ENCODE measurements at places on chromosomes 12 and 14. TPM values are rescaled to one million over a fixed set of nuclear protein-coding genes. Genes with fewer than 3 reads are reported as not detected.
A peak's percentile ranks its signal among the peaks of the same experiment; 100 is the strongest.

SPTB gene
- 63.6 TPM for total RNA-seq

FOXG1 gene
- not detected for total RNA-seq

KERA gene
- not detected for total RNA-seq

SLC39A2 gene
- total RNA-seq, result not detected

MUCL1 gene
- not detected for total RNA-seq

CEBPE gene
- not detected for total RNA-seq

SNX6 gene
- 56.8 TPM for total RNA-seq

PCED1B gene
- 1.1 TPM for total RNA-seq

AKAP6 gene
- 111 TPM for total RNA-seq

SVOP gene
- total RNA-seq, result 0.10 TPM

POTEG gene
- not detected for total RNA-seq

PRB2 gene
- not detected for total RNA-seq

TMEM229B gene
- 6.5 TPM for total RNA-seq

DNA sequence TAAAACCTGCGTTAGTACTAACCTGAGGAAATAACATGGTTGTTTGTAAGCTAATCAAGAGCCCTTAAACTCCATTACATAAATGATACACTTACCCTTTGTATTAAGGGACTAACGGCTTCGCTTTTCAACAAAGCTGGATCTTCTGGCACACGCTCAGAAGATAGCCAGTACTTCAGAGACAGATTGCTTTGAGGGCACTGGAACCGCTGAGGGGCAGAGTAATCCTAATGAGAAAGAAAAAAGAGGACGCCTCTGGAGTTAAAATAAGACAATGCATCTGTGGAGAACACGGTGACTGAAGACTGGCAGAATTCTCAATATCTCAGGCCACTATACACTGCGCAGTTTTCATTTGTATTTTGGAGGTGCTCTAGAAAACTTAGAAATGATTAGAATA is 1.5 kb upstream of the KTN1 start:
- DNase-seq, result no peak

DNA sequence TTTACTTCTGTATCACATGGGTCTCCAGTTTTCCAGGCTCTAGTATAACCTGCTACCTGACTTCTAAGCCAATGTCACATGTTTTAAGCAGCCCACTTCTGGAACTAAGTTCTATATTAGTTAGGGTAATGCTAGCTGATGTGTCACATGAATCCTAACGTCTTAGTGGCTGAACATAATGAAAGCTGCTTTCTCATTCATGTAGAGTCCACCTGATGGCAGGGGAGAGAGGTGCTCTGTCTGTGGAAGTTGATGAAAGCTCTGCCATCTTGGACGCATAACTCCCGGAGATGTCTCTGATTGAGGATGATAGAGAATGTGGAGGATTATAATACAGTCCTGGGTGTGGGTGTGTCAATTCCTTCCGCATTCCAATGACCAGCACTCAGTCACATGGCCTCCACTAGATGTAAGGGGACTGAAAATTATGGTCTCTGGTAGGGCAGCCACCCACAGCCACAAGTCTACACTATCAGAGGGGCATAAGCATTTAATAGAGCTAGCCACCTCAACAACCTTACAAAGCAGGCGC is 234.4 kb upstream of the CRY1 start:
- DNase-seq, result no peak

GRCh38 chr14:96622926-96623325 is 120.7 kb downstream of the PAPOLA start:
- no peak for DNase-seq

GRCh38 chr14:105199093-105199492 is 18.0 kb upstream of the NUDT14 start:
- peak; percentile 76 for DNase-seq

GRCh38 chr14:40119765-40120164 is 687.5 kb upstream of the FBXO33 start:
- DNase-seq, result no peak

GRCh38 chr12:39619316-39619659 is 315 bp downstream of the ABCD2 start:
- DNase-seq, result no peak

GRCh38 chr14:50874757-50875156 is 2.9 kb downstream of the ABHD12B start:
- DNase-seq, result no peak

- DNase-seq, result no peak
Observed at GRCh38 chr12:130078852-130079251, 83.4 kb upstream of the FZD10 start.

DNA sequence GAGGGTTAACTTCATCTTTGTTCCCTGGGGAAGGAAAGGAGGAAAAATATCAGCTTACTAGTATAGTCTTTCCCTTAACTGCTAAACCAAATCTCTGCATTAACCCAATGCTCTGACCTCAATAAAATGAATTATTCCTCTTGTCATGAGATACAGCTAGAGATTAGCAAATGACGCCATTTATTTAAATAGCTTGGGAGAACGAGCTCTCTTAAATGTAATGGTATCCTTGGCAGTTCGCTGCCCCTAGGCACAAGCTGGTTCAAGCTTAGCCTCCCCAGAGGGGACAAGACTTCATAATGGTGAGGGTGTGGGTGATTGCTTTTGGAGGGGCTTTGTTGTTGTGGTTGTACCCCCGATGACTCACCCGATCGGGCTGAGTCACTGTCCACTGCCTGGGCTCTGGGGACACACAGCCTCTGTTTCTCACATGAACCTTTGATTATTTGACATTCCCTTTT is 19.6 kb downstream of the FNTB start:
- DNase-seq, result no peak

- peak; percentile 34 for DNase-seq
Observed at GRCh38 chr14:70698288-70698687, 56.6 kb downstream of the TTC9 start.

- no peak for DNase-seq
Observed at GRCh38 chr14:69701291-69701690, 65.7 kb upstream of the SRSF5 start.

GRCh38 chr12:18752280-18752920 is 14.5 kb downstream of the CAPZA3 start:
- peak; percentile 33 for DNase-seq

GRCh38 chr12:124388679-124389137 is 93.8 kb downstream of the RFLNA start:
- DNase-seq, result peak; percentile 85

DNA sequence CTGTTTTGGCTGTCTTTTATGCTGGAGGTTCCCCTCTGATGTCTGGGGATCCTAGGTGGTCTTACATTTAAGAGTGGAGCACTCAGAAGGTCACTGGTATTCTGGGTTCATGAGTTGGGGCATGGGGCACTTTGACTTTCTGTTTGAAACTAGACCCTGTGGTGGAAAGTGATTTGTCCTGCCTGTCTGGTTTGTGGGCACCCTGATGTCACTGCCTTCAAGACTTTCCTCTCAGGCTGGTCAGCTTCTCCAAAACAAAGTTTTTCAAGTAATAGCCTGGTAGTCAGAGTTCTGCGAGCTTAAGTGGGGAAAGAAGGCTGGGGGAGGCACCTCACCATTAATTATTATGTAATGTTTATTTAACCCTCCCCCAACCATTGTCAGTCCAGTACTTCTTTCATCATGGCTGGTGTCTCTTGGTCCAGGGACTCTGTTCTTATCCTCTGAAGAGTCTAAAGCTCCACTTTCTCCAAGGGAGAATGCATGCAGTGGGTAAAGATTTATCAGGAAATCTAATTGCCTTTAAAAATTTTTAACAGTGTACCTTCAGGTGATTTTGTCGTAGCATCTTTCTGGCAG is 35.3 kb downstream of the ZC3H14 start:
- no peak for DNase-seq

GRCh38 chr14:23486036-23486435 is 16.5 kb downstream of the NGDN start:
- no peak for DNase-seq

DNA sequence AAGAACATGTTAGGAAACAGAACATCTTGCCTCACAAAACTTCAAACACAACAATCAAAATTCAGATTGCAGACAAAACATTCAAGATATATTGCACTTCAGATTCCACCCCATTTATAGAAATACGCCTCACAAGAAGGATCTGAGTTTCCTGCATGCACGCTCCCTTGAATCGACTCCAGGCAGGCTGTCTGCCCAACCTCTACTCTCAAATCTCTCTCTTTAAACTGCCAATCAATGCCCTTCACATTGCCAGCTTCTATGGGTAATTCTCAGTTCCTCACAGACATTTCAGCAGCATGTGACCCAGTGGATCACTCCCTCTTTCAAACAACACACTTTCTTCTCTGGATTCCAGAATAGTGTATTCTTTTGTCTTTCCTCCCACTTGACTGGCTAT is 184.1 kb downstream of the PRKD1 start:
- no peak for DNase-seq

DNA sequence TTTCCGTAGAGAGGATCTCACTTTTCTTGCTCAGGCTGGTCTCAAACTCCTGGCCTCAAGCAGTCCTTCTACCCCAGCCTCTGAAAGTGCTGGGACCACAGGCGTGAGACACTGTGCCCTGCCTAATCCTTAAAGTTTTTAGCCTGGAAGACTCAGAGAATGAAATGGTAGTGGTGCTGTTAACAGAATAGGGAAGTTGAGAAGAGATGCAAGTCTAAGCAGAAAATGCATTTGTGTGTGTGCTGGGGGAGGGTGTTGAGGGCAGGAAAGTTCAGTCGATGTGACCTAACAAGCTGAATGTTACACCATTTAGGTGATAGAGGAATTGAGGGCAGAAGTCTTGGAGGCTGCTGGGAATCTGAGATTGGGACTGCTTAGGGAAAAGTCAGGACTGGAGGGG is 6.9 kb upstream of the TUBA1A start:
- no peak for DNase-seq

DNA sequence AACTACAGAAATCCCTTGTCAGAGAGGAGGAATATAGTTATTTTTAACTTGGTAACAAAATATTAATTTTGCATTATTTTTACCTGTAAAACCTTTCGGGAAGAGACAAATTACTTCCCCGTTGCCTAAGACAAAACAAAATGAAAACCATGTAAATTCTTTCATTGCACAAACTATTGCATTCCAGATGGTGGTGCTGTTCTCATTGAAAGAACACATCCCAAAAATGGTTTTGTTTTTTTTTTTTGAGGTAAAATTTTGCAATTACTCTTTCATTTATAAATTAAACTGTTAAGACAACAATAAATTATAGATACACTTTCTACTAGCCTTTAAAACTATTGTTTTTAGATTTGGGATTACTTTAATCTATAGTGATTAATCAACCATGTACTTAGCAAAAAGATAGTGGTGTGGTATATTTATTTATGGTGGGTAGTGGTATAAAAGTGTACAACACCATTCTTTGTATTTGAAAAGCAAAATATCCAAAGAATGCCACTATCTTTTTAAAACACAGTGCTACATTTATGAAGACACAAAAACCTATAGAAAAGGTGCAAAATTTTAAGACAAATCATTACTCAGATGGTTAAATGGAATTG is 115.5 kb downstream of the SLC38A1 start:
- DNase-seq, result no peak

GRCh38 chr12:41302979-41303403 is 114.9 kb downstream of the PDZRN4 start:
- DNase-seq, result no peak

- DNase-seq, result peak; percentile 31
Observed at GRCh38 chr14:58299401-58300330, 1.3 kb downstream of the ARID4A start.

DNA sequence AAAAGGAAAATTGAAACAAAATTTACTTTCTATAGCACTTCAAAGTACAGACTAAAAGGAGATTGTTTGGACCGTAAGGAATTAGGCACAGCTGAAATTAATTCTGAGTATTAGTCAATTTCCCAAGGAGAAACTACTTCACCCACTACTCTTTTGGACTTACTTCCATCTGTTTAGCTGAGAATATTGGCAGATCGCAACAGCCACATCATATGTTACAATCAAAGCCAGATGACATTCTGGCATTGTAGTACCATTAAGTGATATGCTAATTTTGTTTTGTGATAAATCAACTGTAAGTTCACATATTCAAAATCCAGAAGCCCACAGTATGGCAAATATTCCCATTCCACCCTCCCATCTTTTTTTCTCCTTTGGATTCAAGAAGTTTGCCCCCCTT is 47.1 kb upstream of the ANKS1B start:
- no peak for DNase-seq

DNA sequence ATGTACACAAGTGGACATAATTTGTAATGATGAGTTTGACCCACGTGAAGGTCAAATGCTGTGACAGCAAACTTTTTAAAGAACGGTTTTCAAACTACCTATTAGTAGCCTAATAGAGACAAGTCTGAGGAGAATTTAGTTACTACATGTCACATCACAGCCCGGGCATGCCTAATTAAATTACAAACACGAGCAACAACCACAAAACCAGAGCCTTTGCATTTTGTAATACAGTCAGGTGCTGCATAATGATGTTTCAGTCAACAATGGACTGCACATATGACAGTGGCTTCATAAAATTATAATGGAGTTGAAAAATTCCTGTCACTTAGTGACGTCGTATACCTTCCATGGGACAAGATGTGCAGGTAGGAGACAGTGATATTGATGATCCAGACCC is 274.5 kb downstream of the DACT1 start:
- DNase-seq, result no peak

- DNase-seq, result peak; percentile 40
Observed at GRCh38 chr12:104137001-104137901, 759 bp downstream of the NFYB start.

Measured in left cardiac atrium (tissue), 4 donors.